ENCODE measurements at places on chromosomes 2 and 18. TPM values are rescaled to one million over a fixed set of nuclear protein-coding genes. Genes with fewer than 3 reads are reported as not detected.
A peak's percentile ranks its signal among the peaks of the same experiment; 100 is the strongest.

- DNase-seq, result peak; percentile 18
Measured at GRCh38 chr2:45860136-45861121, 209.0 kb downstream of the PRKCE start.

DNA sequence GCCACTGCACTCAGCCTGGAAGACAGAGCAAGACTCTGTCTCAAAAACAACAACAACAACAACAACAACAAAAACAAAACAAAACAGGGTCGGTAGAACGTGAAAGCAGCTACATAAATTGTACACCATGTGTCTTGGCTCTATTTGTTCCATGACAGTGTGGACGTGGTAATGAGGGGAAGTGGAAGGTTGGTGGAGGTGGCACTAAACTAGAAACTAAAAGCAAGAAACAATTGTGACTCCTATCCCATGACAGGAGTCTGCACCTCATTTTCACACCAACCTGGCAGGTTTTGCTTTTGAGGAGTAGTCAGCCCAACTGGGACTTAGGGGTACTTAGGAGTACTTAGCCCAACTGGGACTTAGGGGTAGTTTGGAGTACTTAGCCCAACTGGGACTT lies 62.5 kb upstream of the MRPS9 start:
- no peak for DNase-seq

GRCh38 chr18:75016025-75016717 lies 192.8 kb downstream of the PTGR3 start:
- DNase-seq, result no peak

ASTL gene
- total RNA-seq, result 9.1 TPM

GCG gene
- total RNA-seq, result not detected

Measured in activated T-cell treated with anti-CD3 and anti-CD28 coated beads, Interleukin-2, amount 50 U/mL, for 72 hours (primary cell).